ENCODE measurements at places on chromosomes 2 and 18. TPM values are rescaled to one million over a fixed set of nuclear protein-coding genes. Genes with fewer than 3 reads are reported as not detected.

DNA sequence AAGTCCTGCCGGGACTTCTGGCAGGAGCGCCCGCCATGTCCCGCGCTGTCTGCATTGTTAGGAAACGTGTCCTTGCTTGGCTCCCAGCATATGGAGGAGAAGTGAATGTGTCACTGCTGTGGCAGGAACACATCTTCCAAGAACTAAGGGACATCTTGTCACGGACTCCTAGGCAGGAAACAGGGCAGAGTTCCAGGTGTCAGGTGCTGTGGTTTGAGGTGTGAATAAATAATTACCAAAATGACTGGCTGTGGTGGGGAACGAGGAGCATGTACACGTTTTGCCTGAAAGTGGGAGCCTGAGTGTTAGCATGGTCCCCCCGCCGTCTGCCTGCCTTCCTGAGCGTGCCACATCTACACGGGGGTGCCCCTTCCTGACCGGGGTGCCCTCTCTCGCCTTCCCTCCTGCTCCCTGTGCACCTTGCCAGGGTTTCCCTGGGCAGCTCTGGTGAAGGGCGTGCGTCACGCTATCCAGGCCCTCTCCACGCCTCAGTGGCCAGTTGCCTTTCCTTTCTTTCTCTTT lies 237.5 kb downstream of the LDLRAD4 start:
- DNase-seq, result no peak

The KATNAL2 gene
- total RNA-seq, result 3.9 TPM

The SCN2A gene
- 0.13 TPM for total RNA-seq

GRCh38 chr2:118510807-118511206 lies 336.6 kb downstream of the EN1 start:
- DNase-seq, result peak; percentile 70

GRCh38 chr2:196802401-196802800 lies 2.9 kb upstream of the GTF3C3 start:
- DNase-seq, result no peak

DNA sequence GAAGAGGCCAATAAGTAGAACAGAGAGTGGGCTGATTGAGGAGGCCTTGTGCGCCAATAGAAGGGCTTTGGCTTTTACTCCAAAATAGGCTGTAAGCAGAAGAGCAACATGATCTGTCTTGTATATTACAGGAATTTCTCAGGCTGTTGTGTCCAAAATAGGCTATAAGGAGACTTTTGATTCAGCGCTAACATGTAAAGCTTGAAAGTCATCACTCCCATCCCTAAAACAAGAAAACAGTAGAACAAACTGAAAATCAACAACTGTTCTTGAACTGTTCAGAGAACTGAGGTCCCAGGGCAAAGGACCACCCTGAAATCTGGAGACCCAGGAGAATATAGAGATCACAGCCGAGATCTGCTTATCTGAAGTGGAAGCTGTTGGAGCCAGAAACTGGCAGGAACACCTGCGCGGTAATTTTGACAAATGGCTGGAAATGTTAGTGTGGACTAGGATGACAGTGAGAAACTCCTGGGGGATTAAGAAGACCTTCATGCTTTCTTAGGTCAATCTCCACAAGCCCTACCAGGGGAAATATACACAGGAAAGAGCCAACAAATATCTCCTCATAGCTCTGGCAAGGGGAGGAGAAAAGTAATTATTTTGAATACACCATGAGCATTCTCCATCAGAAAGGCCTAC lies 258.6 kb downstream of the RBM43 start:
- DNase-seq, result no peak

DNA sequence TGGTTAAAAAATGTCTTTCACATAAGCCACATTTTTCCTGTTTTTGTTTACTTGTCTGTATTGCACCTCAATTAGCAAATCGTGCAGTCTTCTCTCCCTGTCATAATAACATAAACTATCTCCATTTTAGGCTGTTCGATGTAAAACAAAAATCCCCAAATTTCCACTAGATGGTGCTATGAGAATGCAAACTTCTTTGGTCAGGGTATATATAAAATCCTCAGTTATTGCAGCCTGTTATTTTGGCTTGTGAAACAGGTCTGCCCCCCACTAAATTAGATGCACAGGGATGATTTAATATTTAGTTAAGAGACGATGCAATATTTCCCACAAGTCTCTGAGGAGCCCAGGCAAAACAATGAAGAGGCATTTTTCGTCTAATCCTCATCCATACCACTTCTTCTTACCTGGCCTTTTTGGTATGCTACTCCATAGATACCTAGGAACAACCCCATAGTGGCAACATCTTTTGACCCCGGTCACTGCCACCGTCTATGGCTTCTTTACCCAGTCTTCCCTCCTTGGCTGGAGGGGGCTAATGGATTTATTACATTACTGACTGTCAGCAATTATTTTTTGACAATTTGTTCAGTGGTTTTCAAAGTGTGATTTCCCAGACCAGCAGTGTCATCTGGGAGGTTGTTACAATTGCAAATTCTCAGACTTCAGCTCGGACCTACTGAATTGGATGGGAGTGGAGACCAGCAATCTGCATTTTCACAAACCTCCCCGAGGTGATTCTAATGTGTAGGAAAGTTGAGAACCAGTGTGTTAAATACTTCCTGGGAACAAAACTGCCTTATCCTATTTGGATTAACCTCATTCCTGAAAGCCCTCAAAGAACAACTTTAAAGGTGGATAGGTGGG lies 117.4 kb upstream of the CWC22 start:
- no peak for DNase-seq

The LMAN2L gene
- 20.9 TPM for total RNA-seq

The ABCB11 gene
- total RNA-seq, result not detected

All from esophagus muscularis mucosa (tissue), 4 donors.